SK-N-SH (cell line): ENCODE measurements at places on chromosomes 7 and 10. TPM values are rescaled to one million over a fixed set of nuclear protein-coding genes. Genes with fewer than 3 reads are reported as not detected.
A peak's percentile ranks its signal among the peaks of the same experiment; 100 is the strongest.

The CASTOR2 gene
- 4.5 and 5.4 TPM in 2 replicates for polyA plus RNA-seq

- no peak for DNase-seq
Measured at GRCh38 chr7:21747806-21748205, 197.9 kb downstream of the CDCA7L start.

The CRHR2 gene
- not detected in 2 replicates for polyA plus RNA-seq

- DNase-seq = no peak
Measured at GRCh38 chr10:77821551-77821950, 105.0 kb downstream of the DLG5 start.

- no peak for DNase-seq
Measured at GRCh38 chr10:69749178-69750010, 52.3 kb upstream of the COL13A1 start.

DNA sequence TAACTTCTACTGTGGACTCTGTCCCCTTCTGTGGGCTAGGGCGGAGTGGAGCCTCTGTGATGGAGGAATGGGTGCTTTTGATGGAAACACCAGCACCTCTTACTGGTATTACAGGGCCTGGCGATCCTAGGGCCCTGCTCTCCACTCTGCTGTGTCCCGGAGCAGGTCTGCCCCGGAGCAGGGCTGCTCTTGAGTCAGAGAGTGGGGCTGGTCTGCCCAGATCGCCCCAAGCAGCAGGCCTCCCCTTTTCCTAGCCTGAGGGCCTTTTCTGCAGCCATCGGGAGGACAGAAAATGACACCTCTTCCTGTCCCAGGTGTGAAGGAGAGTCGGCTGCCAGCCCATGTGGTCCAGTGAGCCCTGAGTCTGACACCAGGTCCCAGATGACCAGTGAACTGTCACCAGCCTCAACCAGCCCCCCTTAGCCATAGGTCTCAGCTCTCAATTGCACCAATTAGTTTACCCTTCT is 1.4 kb downstream of the ZNF282 start:
- peak; percentile 64 for DNase-seq

The IDI2 gene
- polyA plus RNA-seq = not detected in 2 replicates

- no peak for DNase-seq
Measured at GRCh38 chr10:18202680-18203460, 62.6 kb downstream of the CACNB2 start.

The PTPRN2 gene
- 3.9 and 4.0 TPM in 2 replicates for polyA plus RNA-seq

DNA sequence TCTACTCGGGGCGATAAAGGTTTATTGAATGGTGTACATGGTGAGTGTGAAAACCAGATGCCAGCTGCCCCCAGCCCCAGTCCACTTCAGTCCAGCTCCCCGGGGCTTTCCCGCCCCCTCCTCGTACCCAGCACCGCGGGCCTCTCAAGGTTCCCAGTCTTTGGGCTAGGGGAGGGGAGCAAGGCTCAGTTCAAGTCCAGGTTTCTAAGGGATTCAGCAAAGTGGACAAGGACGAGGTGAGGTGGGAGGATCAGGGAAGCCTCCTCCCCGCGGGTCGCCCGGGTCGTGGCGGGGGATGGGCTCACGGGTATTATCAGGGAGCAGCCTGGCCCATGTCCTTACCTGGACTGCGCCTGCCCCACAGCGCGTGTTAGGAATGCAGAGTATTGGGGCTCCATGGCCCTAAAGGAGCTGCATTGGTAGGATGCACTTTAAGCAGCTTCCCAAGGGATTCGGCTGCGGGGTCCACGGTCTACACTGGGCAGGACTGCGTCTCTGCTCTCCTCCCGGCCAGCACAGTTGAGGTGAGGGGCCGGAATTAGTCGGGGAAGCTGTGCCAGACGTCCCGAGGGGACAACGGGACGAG is 541 bp upstream of the PFKFB3 start:
- no peak for DNase-seq

The TSPAN12 gene
- 0.21 TPM in 1 of 2 replicates, not detected in the other for polyA plus RNA-seq

DNA sequence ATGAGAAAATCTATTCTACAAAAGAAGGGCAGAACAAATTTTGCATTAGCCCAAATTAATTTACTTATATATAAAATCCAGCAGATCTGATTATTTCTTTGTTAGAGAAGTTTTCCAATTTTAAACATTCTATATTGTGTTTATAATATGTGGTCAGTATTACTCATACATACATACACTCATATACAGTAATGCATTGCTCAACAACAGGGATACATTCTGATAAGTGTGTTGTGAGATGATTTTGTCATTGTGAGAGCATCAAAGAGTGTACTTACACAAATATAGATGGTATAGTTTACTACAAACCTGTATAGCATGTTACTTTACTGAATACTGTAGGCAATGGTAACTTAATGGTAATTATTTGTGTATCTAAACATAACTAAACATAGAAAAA is 239.6 kb upstream of the ETV1 start:
- no peak for DNase-seq
